ENCODE measurements at places on chromosomes 5 and 9.

DNA sequence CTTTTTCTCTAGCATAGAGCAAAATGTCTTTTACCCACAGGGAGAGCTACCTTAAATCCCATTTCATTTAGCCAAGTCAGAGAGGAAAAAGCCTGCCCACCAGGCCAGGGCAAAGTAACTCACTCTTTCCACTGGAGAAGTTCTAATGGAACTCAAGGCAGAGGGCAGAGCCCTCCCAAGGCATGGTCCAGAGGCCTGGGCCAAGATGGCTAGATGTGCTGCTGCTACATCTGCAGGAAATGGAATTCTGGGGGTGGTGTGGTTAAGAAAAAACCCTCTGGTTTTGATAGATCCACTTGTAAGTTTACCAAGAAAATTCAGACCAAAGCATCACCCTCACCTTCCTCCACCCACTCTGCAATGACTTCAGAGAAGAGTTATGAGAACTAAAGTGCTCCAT lies 37.3 kb downstream of the CSF2 start:
- DNase-seq: no peak

DNA sequence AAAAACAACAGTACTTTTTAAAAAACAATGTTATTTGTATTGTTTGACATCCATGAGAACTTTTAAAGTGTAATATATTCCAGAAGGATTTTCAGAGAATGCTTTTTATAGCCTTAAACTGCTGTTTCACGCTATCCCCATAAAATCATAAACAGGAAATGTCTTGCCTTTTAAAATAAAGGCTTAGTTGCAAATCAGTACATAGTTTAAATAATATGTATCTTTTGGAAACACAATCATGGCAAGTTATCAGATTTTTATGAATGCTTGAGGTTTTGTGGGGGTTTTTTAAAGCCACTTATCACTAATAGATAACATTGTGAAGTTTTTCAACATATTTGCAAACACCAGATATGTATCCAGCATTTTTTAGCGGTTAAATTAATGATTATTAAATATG lies 37.2 kb upstream of the F2RL2 start:
- no peak for DNase-seq

DNA sequence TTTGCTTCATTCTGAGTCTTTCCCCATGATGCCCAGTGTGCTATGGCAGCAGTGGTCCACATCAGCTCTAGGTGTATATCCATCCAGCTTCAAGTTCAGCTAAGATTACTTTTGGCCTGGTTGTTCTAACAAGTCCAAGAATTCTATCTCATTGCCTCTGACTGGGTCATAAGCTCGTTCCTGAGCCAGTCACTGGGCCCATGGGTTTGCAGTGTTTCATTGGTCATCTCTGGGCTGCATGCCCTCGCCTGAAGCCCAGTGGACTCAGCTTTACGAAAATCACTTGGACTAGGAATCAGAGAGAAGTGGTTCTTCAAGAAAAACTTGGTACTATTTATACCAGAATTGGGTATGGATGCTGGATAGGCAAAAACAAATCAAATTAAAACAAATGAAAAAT lies 16.1 kb upstream of the ARHGAP26 start:
- DNase-seq: no peak

DNA sequence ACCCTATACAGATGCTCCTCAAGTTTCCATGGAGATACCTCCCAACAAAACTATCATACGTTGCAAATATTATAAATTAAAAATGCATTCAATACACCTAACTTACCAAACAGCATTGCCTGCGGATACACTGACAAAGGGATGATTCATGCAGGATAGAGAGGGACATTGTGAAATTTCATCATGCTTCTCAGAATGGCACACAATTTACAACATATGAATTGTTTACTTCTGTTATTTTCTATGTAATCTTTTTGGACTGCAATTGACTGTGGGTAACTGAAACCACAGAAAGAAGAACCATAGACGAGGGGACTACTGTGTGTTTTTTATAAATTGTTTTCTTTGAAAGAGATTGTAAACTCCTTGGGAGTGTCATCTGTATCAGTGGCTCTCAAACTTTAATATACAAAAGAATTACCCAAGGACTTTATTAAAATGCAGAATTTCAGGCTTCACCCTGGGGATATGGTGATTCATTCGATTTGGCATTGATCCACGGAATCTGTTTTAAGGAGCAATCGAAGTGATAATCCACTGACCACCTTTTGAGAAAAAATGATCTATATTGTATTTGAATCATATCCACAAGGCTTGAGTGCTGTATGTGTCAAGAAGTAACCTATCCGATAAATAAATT lies 146.4 kb downstream of the SGCD start:
- DNase-seq: no peak

DNA sequence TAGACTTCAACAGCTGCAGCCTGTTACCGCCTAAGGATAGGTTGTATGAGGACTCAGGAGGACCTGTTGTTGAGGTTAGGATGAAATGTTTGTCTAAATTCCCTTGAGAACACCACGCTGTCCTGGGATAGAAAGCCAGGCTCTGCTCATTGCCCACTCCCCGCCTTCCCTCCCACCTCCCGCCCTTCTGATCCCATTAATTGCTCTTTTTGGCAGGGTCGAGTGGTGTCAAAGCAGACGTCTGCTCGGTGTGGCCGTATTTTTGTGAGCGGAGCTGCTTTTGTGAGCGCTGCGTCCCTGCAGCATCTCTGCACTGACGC lies 62.3 kb downstream of the SPATA31C2 start:
- DNase-seq: no peak

- no peak for DNase-seq
Measured at GRCh38 chr5:7500256-7500655, 104.3 kb downstream of the ADCY2 start.

DNA sequence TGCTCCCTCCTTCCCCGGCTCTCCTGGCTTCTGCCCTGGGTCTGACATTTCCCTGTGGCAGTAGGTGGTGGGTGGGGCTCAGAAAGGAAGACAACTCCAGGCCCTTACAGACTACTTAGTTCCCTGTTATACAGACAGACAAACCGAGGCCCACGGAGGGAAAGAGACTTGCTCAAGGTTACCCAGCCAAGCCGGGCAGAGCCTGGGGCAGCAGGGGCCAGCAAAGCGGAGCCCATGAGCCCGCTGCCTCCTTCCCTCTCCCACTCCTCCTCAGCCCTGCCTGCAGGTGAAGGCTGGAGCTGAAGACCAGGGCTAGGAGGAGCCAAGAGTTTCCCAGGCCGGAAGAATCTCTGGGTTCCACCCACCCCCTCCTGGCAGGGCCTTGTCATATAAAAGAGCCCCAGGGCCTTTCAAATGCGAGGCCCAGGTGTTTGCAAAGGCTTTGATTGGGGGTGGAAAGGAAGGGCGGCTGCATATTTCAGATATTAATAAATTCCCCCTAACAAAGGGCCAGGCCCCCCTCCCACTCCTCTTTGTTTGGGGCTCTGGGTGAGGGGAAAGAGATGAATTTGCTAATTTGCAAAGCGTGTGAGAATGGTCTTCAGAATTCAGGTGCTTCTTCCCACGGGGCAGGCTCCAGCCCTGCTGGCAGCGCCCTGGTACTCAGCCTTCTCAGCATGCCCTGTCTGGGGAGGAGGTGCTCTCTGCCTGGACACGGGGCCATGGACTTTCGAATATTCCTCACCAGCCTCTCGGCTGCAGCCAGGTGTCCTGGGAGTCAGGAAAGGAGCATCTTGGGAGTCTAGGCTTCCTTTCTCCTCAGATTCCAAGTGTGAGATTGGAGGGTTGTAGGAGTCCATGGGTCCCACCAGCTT lies 21.5 kb downstream of the SLC6A7 start:
- DNase-seq: no peak

DNA sequence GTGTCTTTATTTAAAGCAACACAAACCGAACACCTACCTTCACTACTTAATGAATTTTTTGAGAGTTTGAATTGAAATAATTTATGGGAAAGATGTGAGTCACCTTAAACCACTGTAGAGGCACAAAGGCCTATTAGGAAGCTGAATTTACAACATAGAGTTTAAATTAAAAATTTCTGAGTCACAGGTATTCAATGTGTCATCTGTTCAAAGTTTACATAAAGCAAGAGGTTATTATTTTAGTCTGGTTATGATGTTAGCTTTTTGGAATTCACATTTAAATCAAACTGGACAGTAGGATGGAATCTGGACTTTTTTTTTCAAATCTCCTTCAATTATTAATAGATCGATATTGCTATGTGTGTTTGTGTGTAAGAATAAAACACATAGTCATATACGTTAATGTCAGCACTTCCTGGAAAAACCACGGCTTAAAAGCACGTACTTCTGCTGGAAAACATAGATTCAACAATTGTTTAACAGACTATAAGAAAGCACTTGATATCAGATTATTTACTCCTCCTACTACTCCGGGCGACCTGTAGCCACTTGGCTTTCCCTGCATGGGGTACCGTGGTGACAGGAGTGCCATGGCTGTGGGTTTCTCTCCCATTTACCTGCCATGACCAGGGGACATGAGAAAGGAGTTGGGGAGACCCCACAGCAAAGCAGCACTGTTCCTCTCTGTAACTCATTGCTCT lies 638.6 kb downstream of the SEMA5A start:
- no peak for DNase-seq

DNA sequence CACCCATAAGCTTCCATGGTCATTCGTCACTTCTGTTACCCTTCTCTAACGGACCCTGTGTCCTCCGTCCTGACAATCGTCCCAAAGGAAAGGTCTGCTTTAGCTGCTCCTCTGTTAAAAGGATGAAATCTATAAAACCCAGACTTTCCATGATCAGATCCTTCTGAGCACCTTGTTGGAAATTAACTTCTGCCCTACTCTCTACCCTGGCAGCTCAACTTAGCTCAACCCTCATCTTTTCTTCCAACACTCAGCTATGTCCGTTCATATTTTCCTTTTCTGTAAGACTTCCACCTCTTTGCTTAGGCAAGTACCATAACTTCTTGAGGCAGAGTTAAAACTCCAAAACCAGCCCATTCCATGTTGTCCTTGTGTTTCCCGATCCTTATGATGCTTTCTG lies 205.4 kb downstream of the SPATA31A6 start:
- DNase-seq: no peak

DNA sequence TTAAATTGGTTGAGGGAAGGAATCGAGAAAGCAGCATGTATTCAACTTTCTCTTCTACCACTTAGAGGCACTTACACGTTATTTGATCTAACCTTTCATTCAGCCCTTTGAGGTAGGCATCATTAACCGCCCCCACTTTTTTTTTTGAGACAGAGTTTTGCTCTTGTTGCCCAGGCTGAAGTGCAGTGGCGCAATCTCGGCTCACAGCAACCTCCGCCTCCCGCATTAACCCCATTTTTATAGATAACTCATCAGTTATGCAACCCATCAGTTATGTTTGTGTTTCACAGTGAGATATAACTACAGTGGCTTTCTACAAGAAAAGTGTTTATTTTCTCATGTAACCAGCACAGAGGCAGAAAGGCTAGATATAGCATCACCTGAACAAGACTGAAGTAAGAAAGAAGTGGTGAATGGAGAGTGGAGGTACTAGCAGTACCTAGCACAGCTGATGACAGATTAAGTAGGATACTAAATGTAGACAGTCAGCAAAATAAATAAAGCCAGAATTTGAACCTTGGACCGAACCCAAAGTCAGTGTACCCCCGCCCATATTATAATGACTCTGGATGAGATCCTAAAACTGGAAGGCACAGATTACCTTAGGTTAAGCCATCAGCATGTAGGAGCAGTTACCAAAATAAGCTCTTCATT lies 91.2 kb downstream of the PJA2 start:
- no peak for DNase-seq

Measured in MG63 (cell line).